SJSA1 (cell line): ENCODE measurements at places on chromosomes 2 and 18.

GRCh38 chr2:158202161-158202815 is 100.6 kb downstream of the UPP2 start:
- DNase-seq, result no peak

DNA sequence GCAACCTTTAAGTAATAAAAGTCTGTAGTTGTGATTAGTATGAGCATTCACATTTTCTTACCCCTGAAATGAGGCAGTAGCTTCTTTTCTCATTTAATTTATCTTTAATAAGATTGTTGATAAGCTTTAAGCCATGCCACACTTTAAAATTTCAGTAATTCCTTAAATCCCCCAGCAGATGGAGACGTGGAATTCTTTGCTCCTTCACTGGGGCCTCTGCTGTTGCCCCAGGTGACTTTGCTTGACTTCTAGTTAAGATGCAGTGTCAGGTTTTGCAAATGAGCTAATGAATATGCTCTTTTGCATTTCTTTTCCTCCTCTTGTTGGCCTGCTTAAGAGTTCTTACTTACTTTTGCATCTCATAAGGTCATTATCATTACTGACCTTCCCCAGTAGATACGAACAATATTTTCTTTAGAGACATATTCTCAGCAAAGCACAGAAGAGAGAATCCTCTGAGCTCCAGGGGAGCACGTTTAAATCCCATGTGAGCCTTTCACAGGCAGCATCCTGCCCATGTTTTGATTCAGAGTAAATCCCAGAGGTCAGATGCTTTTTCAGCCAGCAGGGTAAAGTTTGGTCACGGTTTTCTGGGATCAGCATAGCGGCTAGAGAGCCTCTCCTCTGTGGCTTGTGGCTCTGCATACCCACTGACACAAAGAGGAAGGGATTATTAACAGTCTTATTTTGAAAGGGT is 222.9 kb downstream of the PTPRM start:
- no peak for DNase-seq

DNA sequence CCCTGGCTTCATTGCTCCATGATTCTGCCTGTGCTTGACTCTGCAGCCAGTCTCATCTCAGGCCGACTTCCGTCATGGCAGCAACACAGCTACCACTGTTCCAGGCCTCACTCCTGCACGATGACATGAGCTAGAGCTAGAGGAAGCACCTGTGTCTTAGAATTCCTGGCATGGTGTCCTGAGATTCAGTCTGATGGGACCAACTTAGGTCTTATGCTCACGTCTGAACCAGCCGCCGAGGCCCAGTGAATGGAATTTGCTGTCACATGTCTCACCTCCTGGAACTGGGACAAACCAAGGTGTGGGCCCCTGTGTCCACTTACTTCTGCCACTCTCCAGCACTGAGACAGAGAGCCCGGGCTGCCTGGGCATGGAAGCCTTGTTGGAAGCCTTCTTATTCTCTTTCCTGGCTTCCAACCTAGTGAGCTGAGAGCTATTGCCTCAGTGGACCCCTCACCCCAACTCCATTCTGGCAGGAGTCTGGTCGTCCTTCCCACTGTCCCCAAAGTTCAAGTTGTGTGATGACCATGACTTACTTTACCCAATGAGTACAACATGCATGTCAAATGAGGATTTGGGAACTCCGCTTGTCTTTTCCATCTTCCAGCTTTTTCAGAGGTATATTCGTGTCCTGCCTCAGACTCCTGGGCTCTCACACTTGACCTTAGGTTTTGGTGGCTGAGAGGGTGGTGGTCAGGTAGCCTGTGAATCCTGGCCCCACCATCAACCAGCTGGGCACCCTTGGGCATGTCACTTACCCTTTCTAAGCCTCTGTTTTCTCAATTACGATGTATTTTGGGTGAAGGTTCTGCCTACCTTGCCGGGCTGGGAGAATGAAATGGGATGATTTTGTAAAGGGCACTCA is 39.1 kb upstream of the HS6ST1 start:
- DNase-seq, result no peak

DNA sequence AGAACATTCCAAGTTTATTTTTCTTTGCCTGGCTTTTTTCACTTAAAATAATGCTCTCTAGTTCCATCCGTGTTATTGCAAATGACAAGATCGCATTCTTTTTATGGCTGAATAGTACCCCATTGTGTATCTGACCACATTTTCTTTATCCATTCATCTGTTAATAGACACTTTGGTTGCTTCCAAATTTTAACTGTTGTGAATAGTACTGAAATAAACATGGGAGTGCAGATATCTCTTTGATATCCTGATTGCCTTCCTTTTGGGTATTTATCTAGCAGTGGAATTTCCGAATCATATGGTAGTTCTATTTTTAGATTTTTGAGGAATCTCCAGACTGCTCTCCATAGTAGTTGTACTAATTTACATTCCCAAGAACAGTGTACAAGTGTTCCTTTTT is 230.5 kb downstream of the FIGN start:
- DNase-seq, result no peak

DNA sequence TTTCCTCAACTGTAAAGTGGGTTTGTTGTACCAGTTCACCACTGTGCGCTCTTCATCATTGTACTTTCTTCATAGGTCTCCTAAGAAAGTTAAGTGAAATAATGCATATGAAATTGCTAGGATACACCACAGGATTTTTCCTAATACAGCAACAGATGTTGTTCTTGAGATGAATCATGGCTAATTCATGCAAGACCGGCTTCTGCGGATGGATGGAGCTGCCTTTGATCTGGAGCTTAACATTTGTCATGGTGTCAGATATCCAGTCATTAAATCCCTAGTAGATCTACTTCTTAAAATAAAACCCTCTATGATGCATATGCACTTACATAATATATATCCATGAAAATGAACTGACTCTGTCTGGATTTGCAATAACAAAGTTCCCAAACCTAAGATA is 114.1 kb downstream of the COL6A3 start:
- peak; percentile 57 for DNase-seq

DNA sequence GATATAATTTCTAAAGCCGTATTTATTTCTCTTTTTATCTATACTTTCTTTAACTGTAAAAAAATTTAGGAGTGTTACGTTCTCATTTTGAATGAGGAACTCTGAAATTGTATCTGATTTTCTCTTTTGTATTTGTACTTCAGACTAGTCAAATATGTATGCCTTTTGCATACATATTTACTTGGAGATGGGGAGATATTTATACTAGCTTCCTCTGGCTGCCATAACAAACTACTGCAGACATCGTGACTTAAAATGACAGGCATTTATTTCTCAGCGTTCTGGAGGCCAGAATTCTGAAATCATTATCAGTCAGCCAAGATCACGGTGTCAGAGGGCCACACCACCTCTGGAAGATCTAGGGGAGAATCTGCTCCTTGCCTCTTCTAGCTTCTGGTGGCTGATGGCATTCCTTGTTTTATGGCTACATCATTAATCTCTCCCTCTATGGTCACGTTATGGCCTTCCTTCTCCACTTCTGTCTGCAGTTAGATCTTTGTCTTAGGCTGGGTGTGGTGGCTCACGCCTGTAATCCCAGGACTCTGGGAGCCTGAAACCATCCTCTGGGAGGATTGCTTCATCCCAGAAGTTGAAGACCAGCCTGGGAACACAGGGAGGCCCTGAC is 8.2 kb downstream of the LCLAT1 start:
- no peak for DNase-seq

DNA sequence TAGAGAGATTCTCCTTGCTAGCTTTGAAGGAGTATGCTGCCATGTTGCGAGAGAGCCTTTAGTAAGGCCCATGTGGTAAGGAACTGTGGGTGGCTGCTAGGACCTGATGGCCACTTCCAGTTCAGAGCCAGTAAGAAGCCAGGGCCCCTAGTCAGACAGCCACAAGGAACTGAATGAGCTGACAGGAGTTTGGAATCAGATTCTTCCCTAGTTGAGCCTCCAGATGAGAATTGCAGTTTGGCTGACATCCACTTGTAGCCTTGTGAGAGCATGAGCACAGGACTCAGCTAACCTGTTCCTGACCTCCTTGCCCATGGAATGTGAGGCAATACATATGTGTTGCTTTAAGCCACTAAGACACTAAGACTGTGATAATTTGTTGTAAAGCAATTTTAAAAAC is 1.2 kb upstream of the WDR7 start:
- no peak for DNase-seq

GRCh38 chr2:196187898-196188458 is 16.6 kb upstream of the STK17B start:
- DNase-seq, result no peak

DNA sequence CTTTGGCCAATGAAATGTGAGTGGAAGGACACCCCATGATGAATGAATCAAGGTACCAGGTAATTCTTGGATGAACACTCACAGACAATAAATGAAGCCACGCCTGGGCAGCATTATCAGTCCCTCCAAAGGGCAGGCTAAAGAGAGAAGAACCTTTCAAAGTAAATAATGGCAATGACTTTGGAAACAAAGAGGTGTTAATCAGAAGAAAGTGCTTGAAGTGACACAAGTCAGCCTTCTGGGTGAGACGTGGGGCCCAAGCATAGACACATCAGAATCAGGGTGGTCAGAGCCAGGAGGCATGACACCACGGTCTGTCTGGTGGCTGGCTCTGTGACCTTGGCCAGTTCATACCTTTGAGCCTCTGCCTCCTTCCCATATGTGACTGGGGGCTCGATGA is 103.3 kb downstream of the POLR1A start:
- no peak for DNase-seq

DNA sequence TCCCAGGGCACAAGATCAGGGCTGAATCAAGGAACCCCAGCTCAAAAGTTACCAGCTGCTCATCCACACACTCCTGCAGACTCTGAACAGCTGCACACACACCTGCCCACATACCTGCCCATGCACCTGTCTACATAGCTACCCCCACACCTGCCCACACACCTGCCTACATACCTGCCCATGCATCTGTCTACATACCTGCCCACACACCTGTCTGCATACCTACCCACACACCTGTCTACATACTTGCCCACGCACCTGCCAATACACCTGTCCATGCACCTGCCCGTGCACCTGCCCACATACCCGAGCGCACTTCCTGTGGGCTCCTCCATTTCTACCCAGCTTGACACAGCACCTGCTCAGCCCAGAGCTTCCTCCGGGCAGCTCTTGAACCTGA is 122.8 kb upstream of the AGAP1 start:
- DNase-seq, result no peak

GRCh38 chr2:208064220-208064961 is 39.1 kb upstream of the PLEKHM3 start:
- DNase-seq, result peak; percentile 39

- no peak for DNase-seq
Measured at GRCh38 chr18:29979881-29980280, 1062.7 kb downstream of the DSC3 start.

DNA sequence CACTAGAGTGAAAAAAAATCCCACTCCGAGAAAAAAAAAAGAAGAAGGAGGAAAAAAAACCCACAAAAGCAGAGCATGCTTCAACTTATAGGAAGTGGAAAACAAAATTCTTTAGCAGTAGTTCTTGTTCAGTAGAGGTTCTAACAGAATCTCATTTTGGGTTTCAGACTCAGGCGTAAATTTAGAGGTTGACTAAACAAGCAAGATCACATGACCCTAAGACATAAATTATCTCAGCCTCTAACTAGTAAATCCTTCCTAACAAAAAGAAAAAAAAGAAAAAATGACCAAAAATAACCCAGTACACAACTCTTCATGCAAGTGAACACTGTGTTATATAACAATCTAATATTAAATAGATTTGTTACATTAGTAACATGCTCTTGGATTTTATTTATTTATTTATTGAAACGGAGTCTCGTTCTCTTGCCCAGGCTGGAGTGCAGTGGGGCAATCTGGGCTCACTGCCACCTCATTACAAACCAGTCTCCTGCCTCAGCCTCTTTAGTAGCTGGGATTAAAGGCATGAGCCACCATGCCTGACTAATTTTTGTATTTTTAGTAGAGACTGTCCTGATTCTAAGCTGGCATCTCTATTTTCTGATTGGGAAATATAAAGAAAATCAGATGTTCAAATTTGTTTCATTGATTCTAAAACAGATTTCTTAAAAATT is 35.4 kb downstream of the PPP4R3B start:
- no peak for DNase-seq

GRCh38 chr2:138336146-138336545 is 165.4 kb upstream of the SPOPL start:
- no peak for DNase-seq

DNA sequence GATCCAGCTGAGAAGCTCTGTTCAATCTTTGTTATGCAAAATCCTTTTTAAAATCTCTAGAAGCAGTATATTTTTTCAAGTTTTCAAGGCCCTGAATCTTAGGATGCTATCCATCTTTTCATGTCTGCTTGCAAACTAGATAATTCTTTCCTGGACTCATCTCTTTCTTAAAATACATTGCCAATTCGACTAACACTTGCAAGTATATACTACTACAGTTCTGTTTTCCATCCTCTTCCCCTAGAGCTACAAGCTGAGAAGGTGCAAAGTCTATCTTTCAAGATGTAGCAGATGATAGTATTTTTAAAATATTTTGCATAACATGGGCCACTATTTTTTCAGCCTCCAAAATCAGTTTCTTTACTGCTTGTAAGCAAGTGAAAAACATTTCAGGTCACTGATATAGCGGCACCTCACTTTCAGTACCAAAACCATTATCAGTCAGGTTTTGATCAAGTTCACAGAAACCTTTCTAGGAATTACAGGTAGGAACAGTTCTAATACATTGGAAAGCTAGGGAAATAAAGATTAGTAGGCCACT is 196.4 kb upstream of the CDH20 start:
- DNase-seq, result no peak

- no peak for DNase-seq
Measured at GRCh38 chr2:109346601-109347228, 217.7 kb downstream of the SH3RF3 start.

DNA sequence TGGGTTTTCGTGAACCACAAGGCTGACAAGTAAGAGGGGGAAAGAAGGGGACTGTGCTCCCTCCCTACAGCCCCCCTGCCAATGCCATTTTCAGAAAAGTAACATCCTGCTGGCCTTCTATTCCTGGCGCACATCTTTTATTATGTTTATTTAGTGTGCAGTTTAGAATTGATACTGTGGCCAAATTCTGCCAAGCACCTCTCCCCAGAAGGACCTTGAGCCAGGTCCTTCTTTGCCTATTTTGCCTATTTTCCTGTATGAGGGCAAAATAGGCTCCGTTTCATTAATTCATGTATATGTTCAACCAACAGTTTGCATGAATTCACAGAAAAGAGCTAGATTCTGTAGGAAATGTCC is 136.0 kb downstream of the MYO3B start:
- no peak for DNase-seq

- DNase-seq, result peak; percentile 42
Measured at GRCh38 chr18:69400253-69400975, at the start of gene DOK6. TSS of gene DOK6 (plus strand) at chr18:69400888.

- DNase-seq, result peak; percentile 50
Measured at GRCh38 chr2:72765997-72766609, 59.7 kb downstream of the EXOC6B start.

DNA sequence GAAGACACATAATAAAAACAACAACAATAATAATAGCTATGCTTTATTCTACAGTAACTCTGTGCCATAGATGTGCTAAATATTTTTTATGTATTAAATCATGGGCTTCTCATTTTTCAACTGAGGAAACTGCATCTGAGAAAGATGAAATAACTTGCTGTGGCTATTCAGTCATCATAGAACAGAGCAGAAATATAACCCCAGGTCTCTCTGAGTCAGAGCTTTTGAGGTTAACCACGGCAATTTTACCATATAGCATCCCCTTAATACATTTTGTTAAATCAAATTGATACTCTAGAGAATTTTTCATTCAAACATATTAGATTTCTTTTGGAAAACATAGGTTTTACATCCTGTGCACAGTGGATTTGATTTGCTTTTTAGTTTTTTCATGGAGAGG is 586.6 kb upstream of the KLHL29 start:
- no peak for DNase-seq

GRCh38 chr18:25518716-25519053 is 166.7 kb upstream of the ZNF521 start:
- no peak for DNase-seq

- peak; percentile 19 for DNase-seq
Measured at GRCh38 chr2:18749912-18750526, 160.7 kb upstream of the NT5C1B start.
